IMR-90 (cell line): ENCODE measurements at places on chromosomes 3 and 15. TPM values are rescaled to one million over a fixed set of nuclear protein-coding genes. Genes with fewer than 3 reads are reported as not detected.
A peak's percentile ranks its signal among the peaks of the same experiment; 100 is the strongest.

The FGD5 gene
- not detected in 2 replicates for total RNA-seq

The ISL2 gene
- total RNA-seq = 1.1 and 1.3 TPM in 2 replicates

The LRRC15 gene
- 2.5 and 3.3 TPM in 2 replicates for total RNA-seq

The IQCH gene
- 2.5 and 2.8 TPM in 2 replicates for total RNA-seq

The MASP1 gene
- total RNA-seq = 13.1 TPM in 2 replicates

The FSD2 gene
- total RNA-seq = not detected in 2 replicates

The CAND2 gene
- total RNA-seq = 2.5 and 2.9 TPM in 2 replicates

The TFDP2 gene
- total RNA-seq = 23.7 and 27.8 TPM in 2 replicates

The CHRM5 gene
- under 0.01 TPM in 2 replicates for total RNA-seq

The HTR3E gene
- not detected in 2 replicates for total RNA-seq

- H3K36me3 ChIP-seq = no peaks in the 10 kb centered on the region
- no peak for DNase-seq
- H3K27ac ChIP-seq = no peak overlapping the region
- H3K4me1 ChIP-seq = no peaks in the 10 kb centered on the region
- H3K27me3 ChIP-seq = peaks cover 2% of the 10 kb centered on the region; the same call in 1 of the 2 replicates
Measured at GRCh38 chr15:34659056-34659455, 75.6 kb upstream of the GOLGA8B start.

DNA sequence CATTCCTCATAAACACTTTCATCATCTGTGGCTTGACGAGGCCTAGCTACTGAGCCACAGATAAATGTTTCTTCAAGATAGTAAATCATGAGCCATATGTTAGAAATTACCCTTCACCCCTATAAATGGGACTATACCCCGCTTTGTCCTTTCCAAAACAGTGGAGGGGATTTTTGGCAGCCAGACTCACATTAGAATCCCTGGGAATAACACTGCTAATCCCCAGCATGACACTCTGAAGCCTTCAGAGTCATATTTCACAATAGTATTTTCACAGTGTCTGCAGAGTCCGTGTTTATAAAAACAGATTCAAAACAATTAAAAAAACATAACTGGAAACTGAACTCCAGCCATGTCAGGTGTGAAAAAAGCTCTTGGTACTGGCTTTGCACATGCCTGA lies 271.6 kb downstream of the ERC2 start:
- no peak overlapping the region for H3K4me3 ChIP-seq
- H3K4me1 ChIP-seq = no peaks in the 10 kb centered on the region
- no peaks in the 10 kb centered on the region for H3K36me3 ChIP-seq
- H3K27ac ChIP-seq = no peak overlapping the region
- DNase-seq = no peak

- no peaks in the 10 kb centered on the region for H3K27me3 ChIP-seq
- DNase-seq = peak; percentile 90
- peak overlapping the region; percentile 82 for H3K27ac ChIP-seq
- H3K4me3 ChIP-seq = no peak overlapping the region
- H3K4me1 ChIP-seq = peaks cover 2% of the 10 kb centered on the region; the same call in 1 of the 2 replicates
Measured at GRCh38 chr15:63291507-63291906, 14.1 kb downstream of the APH1B start.

- H3K27me3 ChIP-seq = peaks cover 3% of the 10 kb centered on the region; the same call in 1 of the 2 replicates
- H3K4me1 ChIP-seq = no peaks in the 10 kb centered on the region
- H3K27ac ChIP-seq = no peak overlapping the region
- DNase-seq = no peak
- H3K4me3 ChIP-seq = no peak overlapping the region
Measured at GRCh38 chr15:31615643-31616415, 289.2 kb downstream of the KLF13 start.

DNA sequence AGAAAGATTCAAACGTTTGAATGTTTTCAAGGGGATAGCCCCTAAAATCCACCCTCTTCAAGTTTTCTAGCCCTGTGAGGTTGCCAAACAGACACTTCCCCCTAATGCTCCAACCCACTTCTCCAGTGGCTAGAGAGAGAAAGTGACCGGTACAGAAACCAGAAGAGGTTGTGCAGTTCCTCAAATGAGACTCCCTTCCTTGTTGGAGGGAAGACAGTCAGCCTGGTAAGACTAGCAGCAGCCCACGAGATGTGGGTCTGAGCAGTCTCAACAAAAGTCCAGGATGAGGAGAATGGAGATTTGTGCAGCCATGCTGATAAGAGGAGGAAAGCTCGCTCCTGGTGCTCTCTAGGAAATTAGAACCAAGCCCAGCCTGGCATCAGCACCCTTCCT lies 222.8 kb upstream of the TPRG1 start:
- H3K36me3 ChIP-seq = no peaks in the 10 kb centered on the region
- H3K27ac ChIP-seq = no peak overlapping the region

DNA sequence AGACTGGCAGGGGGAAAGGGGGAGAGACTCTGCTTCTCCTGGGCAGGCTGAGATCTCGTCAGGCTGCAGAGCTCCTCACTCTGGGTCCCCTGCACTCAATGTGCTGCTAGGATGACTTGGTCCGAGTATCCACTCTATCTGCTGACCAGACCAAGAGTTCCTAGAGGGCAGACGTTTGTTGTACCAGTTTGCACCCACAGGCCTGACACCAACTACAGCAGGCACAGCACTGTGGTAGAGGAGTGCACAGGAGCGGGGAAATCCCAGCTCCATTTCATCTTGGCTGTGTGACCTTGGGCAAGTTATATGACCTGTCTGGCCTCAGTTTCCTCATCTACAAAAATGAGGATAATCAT lies 29.0 kb downstream of the CCDC12 start:
- no peaks in the 10 kb centered on the region for H3K27me3 ChIP-seq
- H3K4me3 ChIP-seq = no peak overlapping the region
- peaks cover 14% of the 10 kb centered on the region; the same call in 1 of the 2 replicates for H3K36me3 ChIP-seq
- DNase-seq = no peak

- no peaks in the 10 kb centered on the region for H3K36me3 ChIP-seq
- DNase-seq = no peak
- H3K4me1 ChIP-seq = peaks cover 2% of the 10 kb centered on the region; the same call in 1 of the 2 replicates
- no peak overlapping the region for H3K4me3 ChIP-seq
- no peaks in the 10 kb centered on the region for H3K27me3 ChIP-seq
Measured at GRCh38 chr3:78698431-78698830, 1069.4 kb downstream of the ROBO1 start.

GRCh38 chr3:71118436-71118835 lies 465.1 kb downstream of the FOXP1 start:
- H3K4me3 ChIP-seq = no peak overlapping the region
- peaks cover 9% of the 10 kb centered on the region for H3K4me1 ChIP-seq
- no peak overlapping the region for H3K27ac ChIP-seq
- peaks cover 3% of the 10 kb centered on the region; the same call in 1 of the 2 replicates for H3K36me3 ChIP-seq
- no peak for DNase-seq

DNA sequence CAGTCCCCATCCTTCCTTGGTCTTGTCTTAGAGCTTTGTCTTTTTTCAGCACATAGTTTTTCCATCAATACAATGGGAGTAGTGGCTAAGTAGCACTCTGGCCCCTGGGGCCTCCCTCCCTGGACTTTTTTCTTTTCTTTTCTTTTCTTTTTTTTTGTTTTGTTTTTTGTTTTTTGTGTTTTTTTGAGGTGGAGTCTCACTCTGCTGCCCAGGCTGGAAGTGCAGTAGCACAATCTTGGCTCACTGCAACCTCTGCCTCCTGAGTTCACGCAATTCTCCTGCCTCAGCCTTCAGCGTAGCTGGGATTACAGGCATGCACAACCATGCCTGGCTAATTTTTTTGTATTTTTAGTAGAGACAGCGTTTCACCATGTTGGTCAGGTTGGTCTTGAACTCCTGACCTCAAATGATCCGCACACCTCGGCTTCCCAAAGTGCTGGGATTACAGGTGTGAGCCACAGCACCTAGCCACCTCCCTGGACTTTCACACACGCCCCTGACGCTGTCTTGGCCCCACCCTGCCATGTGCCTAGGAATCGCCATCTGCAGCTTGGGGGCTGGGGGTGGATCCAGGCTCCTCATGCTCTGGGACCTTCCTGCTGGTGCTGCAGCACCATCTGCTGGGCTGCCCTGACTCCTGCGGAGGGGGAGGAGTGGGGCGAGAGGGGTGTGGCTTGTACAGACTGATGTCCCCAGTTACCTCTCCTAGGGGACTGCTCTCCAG lies 2.8 kb downstream of the C15orf39 start:
- peaks cover 33% of the 10 kb centered on the region for H3K36me3 ChIP-seq
- peaks cover 8% of the 10 kb centered on the region; the same call in 1 of the 2 replicates for H3K4me1 ChIP-seq
- H3K27me3 ChIP-seq = peaks cover 10% of the 10 kb centered on the region
- H3K4me3 ChIP-seq = no peak overlapping the region
- DNase-seq = peak; percentile 87

DNA sequence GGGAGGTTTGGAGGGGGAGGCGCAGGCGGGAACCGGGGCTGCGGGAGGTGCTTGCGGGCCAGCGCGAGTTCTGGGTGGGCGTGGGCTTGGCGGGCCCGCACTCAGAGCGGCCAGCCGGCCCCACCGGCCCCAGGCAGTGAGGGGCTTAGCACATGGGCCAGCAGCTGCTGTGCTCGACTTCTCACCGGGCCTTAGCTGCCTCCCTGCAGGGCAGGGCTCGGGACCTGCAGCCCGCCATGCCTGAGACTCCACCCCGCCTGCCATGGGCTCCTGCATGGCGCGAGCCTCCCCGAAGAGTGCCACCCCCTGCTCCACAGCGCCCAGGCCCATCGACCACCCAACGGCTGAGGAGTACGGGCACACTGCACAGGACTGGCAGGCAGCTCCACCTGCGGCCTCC lies 98.6 kb upstream of the IGF1R start:
- 0 out of 2 replicates have a peak, but pooled peaks cover 1% of the 10 kb centered on the region for H3K27me3 ChIP-seq
- no peak overlapping the region for H3K4me3 ChIP-seq
- DNase-seq = no peak
- H3K27ac ChIP-seq = no peak overlapping the region
